NCI-H510A treated with DMSO at 0.1 percent for 48 hours (cell line): ENCODE measurements at places on chromosomes 16 and 17.
A peak's percentile ranks its signal among the peaks of the same experiment; 100 is the strongest.

DNA sequence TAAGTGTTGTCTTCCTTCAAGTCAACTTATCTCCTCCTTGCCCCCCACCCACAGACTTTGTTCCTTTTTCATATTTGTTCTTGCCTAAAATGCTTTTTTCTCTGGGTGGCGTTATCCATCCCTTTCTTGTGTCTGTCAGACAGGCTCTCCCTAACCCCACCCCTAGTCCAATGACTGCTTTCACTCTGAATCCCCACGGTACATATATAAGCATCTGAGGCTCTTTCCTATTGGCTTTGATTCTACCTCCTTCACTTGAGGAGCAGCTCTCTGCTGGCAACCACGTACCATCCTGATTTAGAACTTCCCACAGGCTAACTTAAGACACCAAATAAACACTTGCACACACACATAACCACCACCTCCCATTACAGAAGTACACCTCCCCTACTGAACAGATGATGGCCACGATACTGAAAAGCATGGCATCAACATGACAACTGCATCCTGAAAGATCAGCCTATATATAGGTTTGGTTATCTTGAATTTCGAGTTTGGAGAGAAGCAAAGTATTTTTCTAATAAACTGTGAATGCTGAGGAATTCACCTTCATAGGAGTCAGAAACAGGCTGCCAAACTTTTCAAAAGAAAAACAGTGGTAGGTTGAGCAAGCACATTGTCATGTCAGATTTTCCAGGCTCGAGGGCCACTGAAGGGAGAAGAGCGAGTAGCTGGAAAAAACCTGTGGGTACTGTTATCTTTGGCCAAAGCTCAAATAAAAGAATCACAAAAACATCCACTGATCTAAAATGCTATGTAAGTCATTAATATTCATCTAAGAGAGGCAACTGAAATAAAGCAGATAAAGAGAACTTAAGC lies 24.3 kb downstream of the STAT3 start:
- no peak for DNase-seq

- DNase-seq: peak; percentile 61
These were observed at the start of gene ANTKMT for GRCh38 chr16:720990-721764. ANTKMT (plus strand) TSS chr16:721146; CDS start chr16:721275, 129 bp downstream.

DNA sequence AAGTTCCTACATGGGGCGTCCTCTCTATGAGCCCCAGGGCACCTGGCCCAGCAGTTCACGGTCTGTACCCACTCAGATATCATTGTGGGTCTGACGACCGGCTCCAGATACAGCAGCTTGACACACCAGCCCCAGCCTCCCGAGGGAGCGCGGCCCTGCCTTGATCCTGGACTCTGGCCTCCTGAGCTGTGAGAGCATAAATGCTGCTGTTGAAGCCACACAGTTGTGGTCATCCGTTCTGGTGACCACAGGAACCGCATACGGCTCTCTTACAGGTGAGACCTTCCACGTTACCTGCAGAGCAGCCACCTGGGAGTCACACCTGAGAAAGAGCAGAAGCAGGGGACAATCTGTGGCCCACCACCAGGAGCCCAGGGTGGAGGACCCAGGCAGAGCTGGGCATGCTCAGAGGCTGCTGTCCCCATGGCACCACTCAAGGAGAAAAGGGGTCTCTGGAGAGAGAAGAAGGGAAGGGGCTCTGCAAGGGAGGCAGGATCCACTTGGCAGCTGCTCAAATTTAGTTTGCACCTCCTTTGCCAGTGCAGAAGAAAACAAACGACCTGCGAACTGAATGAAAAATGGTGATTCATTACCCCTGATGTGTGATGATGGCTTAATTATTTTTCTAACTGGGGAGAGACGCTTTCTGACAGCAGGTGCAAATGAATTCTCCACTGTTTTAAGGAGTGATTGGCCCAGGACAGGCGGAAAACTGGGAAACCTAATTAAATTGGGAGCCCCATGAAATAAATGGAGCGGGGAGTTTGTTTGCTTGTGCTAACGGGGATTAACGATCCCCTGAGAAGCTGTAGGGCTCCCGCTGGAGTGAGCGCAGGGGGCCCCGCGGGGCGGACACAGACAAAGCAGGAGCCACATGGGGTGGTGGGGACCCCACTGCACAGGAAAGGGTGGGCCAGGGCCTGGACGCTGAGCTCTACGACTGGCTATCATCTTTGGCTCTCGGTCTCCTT lies 208.9 kb downstream of the RBFOX3 start:
- no peak for DNase-seq

GRCh38 chr17:77888242-77889134 lies 70.0 kb upstream of the TNRC6C start:
- peak; percentile 75 for DNase-seq
